NCI-H1105 treated with DMSO at 0.1 percent for 48 hours (cell line): ENCODE measurements at places on chromosomes 4 and X.

DNA sequence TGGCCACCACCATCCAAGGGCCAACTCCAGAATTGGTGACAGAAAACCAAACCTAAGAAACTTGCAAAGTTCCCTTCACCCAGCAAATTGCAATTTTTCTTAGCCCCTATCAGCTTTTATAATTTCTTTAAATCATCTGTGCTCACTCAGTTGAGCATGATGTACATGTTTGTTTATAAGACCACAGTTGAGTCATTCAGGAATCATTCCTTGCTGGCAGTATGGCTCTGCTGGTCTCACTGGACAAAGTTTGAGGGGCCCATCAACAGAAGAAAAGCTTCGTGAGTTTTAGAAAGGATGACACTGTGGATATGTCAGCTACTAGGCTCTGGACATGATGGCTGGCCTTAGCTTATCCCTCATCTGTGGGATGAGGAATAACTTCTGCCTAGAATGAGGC lies 4.0 kb downstream of the TRPC5 start:
- no peak for DNase-seq

DNA sequence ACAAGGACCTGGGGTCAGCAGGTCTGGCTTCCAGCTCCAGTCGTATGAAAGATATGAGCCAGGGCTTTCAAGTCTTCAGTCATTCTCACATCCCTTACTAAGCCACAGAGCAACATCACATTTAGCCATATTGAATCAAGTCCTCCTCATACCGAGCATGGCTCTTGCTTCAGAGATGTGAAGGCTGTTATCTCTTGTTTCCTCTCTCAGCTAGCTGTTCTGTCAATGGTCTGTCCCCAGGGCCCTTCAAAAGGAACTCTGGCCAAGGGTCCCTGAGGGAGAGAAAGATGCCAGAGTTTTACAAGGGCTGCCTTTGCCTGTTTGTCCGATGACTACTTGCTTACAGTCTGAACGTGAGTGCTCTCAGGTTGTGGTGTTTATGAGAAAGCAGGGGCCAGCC lies 30.5 kb downstream of the DOCK11 start:
- DNase-seq, result no peak

DNA sequence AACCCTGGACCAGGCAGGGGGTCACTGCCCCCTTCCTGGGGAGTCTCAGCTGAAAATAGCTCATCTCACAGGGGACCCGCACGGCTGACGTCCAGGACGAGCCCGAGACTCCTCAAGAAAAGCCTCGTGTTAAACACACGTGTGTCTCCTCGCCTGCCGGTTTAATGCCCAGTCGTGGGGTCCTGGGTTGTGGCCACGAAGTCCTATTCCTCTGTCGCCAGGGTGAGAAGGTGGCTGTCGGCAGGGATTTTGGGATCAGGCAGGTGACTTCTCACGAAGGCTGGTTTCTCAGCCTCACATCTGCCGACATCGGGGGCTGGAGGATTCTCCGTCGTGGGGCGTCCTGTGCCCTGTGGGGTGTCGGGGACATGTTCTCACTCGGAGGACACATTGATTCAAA lies 44.3 kb upstream of the PPP2R3B start:
- no peak for DNase-seq

DNA sequence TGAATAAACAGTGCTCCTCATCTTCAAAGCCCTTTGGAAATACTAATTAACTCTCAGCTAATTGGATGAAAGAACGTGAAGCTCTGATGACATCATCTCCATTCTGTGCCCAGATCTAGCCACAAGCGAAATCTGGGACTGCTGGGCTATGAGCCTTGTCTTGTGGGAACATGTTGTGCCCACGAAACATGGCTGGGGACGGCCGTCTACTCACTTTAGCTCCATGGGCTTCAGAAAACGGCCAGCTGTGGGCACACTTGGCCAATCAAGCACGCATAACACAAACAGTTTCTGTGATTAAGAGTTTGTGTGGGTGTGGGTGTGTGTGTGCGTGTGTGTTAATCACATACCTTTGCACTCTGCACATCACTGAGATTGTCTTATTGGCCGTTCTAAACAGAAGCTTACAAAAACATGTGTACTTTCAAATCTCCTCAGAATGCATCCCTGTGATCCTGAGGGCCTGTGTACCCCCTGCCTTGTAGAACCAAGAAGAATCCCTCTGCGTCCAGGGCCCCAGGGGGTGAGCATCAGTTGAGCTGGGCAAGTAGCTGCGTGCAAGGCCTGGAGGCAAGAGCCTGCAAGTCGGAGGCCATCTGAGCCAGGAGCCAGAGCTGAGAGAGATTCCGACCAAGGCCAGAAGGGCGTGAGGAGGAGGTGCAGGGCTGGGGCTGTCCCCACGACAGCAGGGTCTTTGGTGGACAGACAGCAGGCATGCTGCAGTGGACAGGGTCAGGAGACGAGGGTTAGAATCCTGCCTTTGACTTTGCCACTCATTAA lies 18.7 kb upstream of the ZNF185 start:
- DNase-seq, result no peak

- no peak for DNase-seq
Measured at GRCh38 chrX:96683997-96684338, 674 bp upstream of the DIAPH2 start.

- no peak for DNase-seq
Measured at GRCh38 chrX:45862801-45863200, 662.1 kb upstream of the DIPK2B start.

- DNase-seq, result no peak
Measured at GRCh38 chr4:2359591-2360395, 58.7 kb downstream of the ZFYVE28 start.

DNA sequence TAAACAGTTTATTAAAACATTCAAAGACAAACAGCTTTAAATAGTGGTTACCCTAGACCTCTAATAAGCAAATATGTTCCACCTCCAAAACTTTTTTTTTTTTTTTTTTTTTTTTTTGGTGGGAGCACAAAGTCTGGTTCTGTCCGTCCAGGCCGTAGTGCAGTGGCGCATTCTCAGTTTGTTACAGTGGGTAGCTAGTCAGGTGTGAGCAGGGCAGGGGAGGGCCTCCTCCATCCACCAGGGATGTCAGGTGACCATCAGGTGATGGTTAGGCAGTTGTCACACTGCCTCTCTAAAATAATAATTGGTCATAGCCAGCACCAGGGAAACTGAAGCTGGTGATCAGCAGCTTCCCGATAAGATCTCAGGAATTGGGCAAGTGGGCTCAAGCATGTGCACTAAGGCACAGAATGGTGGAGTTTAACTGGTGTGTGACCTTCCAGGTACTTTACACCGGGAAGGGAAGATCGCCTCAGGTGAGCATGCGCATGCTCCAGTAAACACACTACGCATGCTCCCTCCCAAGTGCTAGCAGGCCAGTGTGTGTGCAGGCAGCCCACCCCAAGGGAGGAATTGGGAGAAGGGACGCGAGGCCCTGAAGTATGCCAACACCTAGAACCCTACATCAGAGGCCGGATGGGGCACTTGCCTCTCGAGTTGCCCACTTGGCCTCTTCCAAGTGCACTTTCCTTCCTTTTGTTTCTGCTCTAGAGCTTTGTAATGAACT lies 27.2 kb downstream of the TNIP2 start:
- DNase-seq, result no peak

- no peak for DNase-seq
Measured at GRCh38 chr4:113845138-113845537, 83.6 kb upstream of the CAMK2D start.

GRCh38 chr4:32440391-32440790 lies 1720.2 kb downstream of the PCDH7 start:
- no peak for DNase-seq

- DNase-seq, result no peak
Measured at GRCh38 chr4:10567766-10568165, 110.5 kb upstream of the ZNF518B start.

- DNase-seq, result peak; percentile 65
Measured at GRCh38 chr4:44678094-44679041, at the start of gene GUF1. Gene GUF1 (plus strand): TSS chr4:44678420. CDS start chr4:44678623, 203 bp downstream.

DNA sequence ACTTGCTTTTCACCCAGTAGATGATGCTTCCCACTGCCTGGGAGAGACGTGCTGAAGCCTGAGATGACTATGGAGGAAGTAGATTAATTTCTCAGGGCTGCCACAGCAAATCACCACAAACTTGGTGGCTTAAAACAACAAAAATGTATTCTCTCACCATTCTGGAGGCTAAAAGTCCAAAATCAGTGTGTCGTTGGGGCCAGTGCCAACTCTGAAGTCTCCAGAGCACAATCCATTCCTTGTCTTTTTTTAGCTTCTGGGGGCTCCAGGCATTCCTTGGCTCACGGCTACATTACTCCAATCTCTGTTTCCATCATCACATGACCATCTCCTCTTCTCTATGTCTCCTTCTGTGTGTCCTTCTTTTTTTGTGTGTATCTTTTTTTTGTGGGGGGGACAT lies 105.8 kb upstream of the C1QTNF7 start:
- no peak for DNase-seq

GRCh38 chr4:107818301-107818910 lies 6.3 kb upstream of the SGMS2 start:
- DNase-seq, result peak; percentile 7

DNA sequence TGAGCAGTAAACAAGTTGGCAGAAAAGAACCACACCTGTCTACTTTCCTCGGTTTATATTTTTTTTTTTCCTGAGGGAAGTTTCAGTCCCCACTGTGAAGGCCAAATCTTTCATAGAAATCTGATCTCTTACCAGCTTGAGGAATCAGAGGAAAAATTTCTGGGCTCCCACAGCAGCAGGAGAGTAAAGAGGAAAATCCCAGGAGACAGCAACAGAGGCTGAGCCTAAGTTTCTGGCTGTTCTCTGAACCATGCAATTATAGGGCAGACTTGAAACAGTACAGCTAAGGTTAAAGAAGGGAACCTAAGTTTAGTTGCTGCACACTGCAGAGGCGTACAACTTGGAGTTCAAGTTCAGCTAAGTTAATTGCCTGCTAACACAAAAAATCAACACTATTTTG lies 1090.9 kb upstream of the INTU start:
- no peak for DNase-seq
